ENCODE measurements at places on chromosomes 7 and 10.

- DNase-seq, result no peak
Measured at GRCh38 chr7:121157885-121158590, 169.5 kb downstream of the CPED1 start.

DNA sequence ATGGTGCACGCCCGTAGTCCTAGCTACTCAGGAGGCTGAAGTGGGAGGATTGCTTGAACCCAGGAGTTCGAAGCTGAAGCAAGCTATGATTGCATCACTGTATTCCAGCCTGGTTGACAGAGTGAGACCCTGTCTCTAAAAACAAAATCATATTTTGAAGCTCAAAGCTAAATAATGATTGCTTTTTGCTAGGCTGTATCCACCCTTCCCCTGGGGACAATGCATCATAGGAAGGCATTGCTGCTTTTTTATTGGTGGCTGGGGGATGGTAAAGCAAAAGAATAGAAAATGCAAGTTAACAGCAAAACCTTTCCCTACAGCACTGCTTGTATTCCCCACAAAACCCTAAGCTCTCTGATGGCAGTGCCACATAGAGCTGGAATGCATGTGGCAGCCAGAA lies 107.5 kb upstream of the WAC start:
- DNase-seq, result no peak

GRCh38 chr7:155408651-155409586 lies 49.0 kb upstream of the EN2 start:
- no peak for DNase-seq

DNA sequence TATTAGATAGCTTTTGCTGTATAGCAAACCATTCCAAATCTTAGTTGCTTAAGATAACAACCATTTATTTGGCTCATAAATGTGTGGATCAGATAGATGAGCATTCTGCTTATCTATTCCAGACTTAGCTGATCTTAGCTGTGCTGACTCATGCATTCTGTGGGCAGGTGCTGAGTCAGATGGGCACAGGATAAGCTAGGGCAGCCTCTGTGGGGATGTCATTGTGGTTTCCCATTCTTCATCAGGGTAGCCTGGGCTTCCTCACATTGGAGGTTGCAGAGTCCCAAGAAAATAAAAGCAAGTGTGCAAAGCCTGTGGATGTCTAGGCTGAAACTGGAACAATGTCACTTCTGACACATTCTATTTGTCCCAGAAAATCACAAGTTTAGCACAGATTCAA lies 917.0 kb downstream of the TYW1 start:
- no peak for DNase-seq

DNA sequence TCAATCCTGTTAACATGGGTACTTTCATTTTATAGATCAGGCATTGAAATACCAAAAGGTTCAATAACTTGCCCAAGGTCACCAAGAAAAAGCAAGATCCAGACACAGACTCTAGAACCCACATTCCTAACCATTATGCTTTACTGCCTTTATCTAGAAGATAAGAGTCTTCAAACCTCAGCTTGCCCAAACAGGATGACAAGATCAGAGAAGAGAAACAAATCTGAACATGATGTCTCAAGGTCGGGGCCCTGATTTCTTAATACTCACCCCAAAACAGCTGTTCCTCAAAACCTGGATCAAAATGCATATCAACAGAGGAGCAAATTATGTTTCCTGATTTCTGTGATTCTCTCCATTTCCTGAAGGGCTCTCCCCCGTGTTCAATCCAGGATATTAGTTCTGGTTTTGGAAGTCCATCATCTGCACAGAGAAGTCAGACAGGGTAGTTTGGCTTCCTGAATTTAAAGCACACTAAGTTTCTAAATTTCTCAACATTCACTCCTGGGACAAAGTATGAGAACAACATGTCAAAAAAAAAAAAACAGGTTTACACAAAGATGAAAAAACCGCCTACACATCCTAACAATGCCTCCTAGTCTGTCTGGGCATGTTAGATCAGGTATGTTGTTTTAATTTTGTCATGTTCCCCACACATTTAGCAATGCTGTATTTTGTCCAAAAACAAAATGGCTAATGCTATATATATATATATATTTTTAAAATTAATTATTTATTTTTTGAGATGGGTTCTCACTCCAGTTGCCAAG lies 16.2 kb downstream of the ZNF786 start:
- DNase-seq, result no peak

DNA sequence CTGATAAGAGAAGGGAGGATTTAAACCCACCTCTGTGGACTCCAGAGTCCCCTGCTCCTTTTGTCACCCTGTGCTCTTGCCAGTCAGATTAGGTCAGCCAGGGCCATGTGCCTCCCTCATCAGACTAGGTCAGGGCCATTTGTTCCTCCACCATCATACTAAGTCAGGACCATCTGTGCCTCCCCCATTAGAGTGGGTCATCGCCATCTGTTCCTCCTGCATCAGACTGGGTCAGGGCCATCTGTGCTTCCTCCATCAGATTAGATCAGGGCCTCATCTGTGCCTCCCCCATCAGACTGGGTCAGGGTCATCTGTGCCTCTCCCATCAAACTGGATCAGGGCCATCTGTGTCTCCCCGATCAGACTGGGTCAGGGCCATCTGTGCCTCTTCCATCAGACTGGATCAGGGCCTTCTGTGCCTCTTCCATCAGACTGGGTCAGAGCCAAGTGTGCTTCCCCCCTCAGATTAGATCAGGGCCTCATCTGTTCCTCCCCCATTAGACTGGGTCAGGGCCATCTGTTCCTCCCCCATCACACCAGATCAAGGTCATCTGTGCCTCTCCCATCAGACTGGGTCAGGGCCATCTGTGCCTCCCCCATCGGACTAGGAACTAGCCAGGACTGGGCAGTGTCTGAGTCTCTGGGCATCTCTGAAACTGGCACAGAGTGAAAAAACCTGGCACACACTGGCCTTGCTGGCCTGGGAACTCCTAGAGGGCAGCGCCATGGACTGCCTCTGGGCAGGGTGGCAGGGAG lies 11.5 kb downstream of the MYL10 start:
- DNase-seq, result no peak

DNA sequence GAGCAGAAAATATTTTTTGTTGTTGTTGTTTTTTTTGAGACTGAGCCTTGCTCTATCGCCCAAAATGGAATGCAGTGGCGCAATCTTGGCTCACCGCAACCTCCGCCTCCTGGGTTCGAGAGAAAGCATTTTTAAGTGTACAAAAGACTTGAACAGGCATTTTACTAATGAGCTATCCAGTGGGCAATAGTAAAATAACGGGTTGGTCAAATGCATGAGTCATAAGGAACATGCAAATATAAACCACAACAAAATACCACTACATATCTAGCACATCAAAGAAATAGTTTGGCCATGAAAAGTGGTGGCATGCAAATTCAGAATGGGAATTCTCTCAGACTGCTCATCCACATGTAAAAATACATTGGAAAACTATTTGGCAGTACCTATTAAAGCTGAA lies 71.7 kb upstream of the TMEM106B start:
- DNase-seq, result no peak
